Cardiac atrium fibroblast (primary cell): ENCODE measurements at places on chromosomes 7 and 10. TPM values are rescaled to one million over a fixed set of nuclear protein-coding genes. Genes with fewer than 3 reads are reported as not detected.

DLX6 gene
- total RNA-seq, result not detected in 2 replicates

MMD2 gene
- total RNA-seq, result not detected in 2 replicates

TMEM106B gene
- 39.5 and 45.0 TPM in 2 replicates for total RNA-seq

PLCE1 gene
- 3.2 and 4.3 TPM in 2 replicates for total RNA-seq

GPR141 gene
- total RNA-seq, result not detected in 2 replicates

LIPK gene
- not detected in 2 replicates for total RNA-seq

HTR5A gene
- total RNA-seq, result not detected in 2 replicates

TMEM213 gene
- total RNA-seq, result not detected in 2 replicates

EVX1 gene
- total RNA-seq, result not detected in 2 replicates

THSD7A gene
- total RNA-seq, result 2.6 and 3.1 TPM in 2 replicates

CUZD1 gene
- 0.16 and 0.18 TPM in 2 replicates for total RNA-seq

TMEM139 gene
- not detected in 2 replicates for total RNA-seq
